RWPE2 (cell line): ENCODE measurements at places on chromosomes 4 and X.

DNA sequence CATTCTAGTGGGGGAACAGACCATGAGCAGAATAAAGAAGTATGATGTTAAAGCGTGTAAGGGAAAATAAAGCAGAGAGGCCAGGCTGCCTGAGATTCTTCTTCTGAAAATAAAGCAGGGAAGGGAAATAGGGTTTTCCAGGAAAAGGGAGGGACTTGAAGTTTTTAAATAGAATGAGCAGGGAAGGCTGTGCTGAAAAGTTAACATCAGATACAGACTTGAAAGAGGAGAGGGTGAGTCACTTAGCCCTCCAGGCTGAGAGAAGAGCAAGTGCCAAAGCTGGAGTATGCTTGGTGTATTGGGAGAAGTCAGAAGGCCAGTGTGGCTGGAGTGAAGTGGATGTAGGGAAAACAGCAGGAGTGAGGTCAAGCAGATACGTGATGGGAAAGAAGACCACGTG, 10.0 kb upstream of the PLK4 start:
- DNase-seq, result no peak

DNA sequence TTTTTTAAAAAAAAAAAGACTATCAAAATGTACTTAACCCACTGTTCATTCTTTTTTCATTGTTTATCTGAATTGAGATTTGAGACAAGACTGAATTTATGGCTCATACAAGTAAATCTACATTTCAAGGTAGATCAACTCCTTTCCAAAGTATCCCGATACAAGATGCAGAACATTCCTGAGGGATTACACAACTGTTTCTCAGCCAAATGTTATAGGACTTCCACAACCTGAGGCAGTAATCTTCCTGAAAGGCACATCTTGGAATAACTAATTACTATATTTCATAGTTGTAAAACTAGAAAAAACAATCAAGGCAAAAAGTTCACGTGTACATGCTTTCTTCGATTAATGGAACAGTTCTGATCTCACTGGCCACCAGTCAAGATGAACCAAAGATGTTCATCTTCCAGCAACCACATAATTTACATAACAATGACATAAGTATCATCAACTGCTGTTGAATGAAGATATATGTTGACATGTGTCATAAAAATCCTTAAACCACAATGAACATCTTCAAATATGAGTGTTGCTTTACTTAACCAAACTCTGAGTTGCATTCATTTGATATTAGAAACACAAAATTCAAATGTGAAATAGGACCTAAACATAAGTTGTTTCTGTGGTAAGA, 225.2 kb upstream of the DKK2 start:
- DNase-seq, result no peak

DNA sequence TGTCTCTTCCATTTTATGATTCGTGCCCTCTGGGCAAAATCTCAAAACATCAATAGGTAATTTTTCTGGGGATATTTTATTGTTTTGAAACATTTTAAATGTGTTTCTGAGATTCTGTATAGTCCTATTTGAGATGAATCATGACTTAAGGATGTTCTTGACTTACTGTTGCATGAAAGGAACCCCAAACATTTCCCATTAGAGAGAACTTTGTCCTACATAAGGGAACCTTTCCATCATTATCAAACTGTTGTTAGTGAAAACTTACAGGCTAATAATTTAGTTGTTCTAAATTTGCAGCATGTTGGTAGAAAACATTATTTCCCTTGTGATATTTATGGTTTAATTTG, 523.3 kb downstream of the PPARGC1A start:
- DNase-seq, result no peak

DNA sequence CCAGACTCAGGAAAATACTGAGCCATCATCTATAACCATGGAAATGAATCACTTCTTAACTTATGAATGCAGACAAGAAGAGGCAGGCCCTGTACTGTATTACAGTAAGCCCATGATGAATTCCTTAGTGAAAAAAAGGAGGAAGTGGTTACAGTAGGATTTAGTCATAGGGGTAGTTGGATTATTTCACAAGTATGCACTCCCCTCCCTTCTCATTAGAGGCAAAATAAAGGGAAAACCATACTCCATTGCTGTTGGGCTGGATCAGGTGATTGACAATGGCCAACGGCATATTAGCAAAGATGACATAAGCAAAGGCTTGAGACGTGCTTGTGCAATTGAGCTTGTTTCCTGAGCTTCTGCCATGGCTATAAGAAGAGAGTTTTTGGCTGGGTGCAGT, 181.1 kb upstream of the PRPS2 start:
- DNase-seq, result no peak

- DNase-seq, result no peak
These were observed 249.6 kb downstream of the SNCA start for GRCh38 chr4:89587364-89587763.

- no peak for DNase-seq
These were observed 466.7 kb downstream of the NKX6-1 start for GRCh38 chr4:84032372-84032771.

- no peak for DNase-seq
These were observed 315.9 kb downstream of the MAPK10 start for GRCh38 chr4:86043755-86044592.

GRCh38 chr4:88527787-88528186, 4.2 kb upstream of the PYURF start:
- DNase-seq, result no peak

DNA sequence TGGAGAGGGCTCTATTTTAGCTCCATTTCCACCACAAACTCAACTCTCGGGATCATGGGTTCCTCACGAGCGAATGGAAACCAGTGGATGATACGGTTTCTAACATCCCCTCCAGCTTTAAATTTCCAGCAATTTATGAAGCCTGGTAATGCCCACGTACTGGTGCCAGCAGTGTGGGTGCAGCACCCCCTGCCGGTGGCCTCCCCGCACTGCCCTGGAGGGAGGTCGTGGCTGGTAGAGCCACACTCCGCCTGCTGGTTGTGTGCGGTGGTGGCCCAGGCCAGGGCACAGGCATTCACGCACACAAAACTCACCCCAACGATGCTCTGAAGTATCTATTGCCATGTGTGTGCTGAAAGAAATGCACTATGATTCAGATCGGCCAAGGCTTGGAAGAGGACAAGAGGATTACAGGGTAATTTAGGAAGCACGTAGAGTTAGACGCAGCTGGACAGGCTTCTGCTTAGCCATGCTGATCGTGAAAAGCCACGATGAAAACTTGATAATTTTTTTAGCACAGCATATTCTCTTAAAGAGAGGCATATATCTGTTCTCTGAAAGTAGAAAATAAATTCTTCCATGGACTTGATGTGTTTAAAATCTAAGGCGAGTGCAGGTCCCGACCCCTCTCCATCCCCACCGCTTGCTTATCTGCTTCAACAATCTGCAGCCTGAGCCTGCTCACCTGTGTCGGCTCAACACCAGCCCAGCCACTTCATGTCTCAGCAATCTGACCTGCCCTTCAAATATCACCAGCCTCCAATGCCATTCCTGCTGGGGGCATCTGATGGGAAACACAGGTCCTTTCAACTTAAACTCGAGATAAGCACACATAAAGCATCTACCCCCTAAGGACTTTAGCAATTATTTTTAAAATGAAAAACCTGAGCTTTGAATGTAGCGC, 59.1 kb downstream of the SCD5 start:
- no peak for DNase-seq

DNA sequence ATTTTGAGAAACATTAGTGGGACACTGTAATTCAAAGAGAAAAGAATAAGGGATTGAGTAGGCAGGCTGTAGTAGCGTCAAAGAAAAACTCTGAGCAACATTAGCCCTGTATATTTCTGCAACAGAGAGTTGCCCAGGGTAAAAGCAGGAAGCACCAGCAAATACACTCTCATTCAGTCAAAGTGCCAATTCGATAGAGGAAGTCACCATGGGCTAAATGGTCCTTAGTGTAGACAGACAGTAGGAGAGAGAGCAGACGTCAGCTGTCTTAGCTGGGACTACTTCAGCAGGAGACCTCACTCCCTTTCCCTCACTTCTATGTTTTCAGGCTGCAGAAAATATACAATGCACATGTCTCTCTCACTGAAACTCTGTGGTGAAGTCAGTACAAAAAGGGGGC, 2073.8 kb upstream of the TENM3 start:
- no peak for DNase-seq

DNA sequence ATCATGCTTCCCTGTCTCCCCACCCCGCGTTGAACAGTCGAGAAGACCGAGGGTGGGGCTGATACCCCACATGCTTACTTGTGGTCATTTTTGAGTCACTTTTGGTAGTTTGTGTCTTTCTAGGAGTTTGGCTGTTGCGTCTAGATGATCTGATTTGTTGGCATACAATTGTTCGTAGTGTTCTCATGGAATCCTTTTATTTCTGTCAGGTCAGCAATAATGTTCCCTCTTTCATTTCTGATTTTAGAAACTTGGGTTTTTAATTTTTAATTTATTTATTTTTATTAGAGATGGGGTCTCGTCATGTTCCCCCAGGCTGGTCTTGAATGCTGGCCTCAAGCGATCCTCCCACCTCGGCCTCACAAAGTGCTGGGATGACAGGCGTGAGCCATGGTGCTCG, 30.9 kb downstream of the SH3TC1 start:
- DNase-seq, result no peak

GRCh38 chrX:18119856-18120255, 100.8 kb downstream of the BEND2 start:
- DNase-seq, result no peak

GRCh38 chrX:13649838-13650237, 3.1 kb upstream of the TCEANC start:
- no peak for DNase-seq

GRCh38 chr4:78984593-78984992, 45.4 kb upstream of the PAQR3 start:
- DNase-seq, result no peak

GRCh38 chr4:177441803-177442622, at the start of gene AGA:
TSS of gene AGA (minus strand) at chr4:177442437. CDS start at chr4:177442375, 62 bp downstream.
- DNase-seq, result peak; percentile 94

DNA sequence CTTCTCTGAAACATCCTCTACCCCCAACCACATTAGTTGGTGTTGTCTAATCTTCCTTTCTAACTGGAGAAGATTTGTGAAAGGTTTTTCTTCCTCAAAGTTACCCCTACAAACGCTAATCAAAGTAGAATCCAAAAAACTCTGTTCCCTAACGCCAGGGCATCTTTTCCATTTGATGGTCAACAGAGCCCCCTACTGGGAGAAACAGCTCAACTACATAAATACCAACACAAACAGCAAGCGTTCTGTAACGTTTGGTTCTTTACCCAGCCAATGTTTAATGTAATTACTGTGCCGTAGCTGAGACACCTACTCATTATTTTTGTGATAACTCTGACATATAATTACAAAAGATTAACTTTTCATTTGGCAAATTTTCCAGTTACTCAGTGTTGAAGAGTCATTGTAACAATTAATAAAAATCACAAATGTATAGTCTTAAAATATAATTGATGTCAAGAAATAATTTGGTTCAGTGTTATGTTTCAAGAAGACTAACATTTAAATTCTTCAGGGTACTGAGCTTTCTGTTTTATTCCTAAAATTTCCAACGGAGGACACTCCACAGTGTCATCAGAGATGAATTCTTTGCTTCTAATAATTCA, 94.9 kb upstream of the TBC1D9 start:
- no peak for DNase-seq

DNA sequence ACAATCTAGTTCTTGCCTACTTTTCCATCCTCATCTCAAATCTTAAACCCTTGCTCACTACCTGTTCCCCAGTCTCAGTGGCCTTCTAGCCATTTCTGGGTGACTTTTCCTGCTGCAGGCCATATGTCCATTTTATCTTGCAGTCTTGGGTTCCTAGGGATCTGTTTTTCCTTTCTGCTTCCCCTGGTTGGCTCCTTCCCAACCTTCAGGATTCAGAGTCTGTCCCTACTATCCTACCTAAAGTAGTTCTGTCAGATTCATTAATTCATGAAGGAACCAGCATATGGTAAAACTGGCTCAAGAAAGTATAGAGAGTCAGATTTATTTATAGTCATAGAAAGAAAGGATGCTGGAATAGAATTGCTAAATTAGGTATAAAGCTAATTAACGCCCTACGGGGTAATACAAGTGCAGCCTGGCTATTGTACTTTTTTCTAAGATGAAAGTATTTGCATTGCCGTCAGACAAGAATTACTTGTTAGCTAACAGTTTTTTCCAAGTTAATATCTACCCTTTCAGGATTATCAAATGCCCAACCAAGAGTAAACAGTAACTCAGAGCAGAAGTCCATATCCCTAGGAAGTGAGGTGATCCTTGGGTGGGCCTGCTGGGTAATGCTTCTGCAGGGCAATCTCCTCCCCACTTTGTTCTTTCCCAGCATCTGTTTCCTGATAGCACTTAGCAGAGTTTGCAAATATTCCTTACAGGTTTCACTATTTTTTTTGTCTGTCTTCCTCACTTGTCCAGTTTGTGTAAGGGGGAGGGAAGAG, 63.6 kb downstream of the REPS2 start:
- no peak for DNase-seq

GRCh38 chr4:100555611-100556337, 38.0 kb upstream of the EMCN start:
- DNase-seq, result no peak

DNA sequence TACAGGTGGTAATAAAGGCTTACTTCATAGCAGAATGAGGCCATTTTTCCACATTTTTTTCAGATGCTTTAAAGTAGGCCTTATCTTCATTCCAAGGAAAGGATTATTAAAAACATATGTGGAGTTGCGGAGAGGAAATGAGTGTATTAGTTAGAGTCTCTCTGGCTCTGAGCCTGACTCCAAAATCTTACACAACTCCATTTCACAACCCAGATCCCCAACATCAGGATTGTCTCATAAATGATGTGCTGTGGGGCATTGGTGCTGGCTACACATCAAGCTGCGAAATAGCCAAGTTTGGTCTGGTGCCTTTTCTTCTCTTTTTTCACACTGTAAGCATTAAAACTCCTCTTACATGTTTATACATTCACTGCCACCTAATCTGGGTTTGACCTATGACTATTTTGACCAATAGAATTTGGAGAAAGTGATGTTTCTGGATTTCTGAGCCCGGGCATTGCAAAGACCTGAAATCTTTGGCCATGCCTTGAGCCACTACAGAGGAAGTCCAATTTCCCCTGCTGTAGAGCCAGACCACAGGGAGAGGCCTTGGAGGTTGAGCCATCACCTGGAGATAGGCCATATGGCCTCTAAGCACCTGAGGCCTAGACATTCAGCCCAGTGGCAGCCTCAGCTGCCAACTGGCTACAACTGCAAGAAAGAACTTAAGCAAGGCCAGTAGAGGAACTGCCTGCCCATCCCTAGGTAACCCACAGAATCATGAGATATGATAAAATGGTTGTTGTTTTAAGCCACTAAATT, 16.7 kb upstream of the SOD3 start:
- no peak for DNase-seq

GRCh38 chrX:789096-789495, 158.5 kb downstream of the SHOX start:
- DNase-seq, result no peak

- no peak for DNase-seq
These were observed 198.2 kb upstream of the CXorf66 start for GRCh38 chrX:140163371-140164159.

GRCh38 chrX:155662282-155662681, 49.5 kb upstream of the TMLHE start:
- no peak for DNase-seq

DNA sequence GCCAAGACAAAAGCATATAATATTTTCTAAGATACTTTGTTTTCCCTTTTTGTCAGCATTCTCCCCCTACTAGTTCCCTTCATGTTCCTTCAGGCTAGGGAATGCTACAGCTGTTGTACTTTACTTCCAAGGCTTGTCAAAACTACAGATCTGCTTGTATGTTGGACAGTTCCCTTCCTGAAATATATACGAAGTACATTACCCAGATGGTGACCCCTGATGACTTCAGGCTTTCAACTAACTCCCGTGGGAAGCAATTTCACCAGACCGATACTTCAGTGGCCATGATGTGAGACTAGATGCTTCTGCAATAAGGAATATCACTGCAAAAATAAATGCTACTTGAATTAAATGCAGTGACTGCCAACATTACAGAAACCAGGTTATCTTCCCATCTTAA, 332.8 kb downstream of the SH2D1A start:
- DNase-seq, result no peak
